ENCODE measurements at places on chromosomes 7 and 10. TPM values are rescaled to one million over a fixed set of nuclear protein-coding genes. Genes with fewer than 3 reads are reported as not detected.

DNA sequence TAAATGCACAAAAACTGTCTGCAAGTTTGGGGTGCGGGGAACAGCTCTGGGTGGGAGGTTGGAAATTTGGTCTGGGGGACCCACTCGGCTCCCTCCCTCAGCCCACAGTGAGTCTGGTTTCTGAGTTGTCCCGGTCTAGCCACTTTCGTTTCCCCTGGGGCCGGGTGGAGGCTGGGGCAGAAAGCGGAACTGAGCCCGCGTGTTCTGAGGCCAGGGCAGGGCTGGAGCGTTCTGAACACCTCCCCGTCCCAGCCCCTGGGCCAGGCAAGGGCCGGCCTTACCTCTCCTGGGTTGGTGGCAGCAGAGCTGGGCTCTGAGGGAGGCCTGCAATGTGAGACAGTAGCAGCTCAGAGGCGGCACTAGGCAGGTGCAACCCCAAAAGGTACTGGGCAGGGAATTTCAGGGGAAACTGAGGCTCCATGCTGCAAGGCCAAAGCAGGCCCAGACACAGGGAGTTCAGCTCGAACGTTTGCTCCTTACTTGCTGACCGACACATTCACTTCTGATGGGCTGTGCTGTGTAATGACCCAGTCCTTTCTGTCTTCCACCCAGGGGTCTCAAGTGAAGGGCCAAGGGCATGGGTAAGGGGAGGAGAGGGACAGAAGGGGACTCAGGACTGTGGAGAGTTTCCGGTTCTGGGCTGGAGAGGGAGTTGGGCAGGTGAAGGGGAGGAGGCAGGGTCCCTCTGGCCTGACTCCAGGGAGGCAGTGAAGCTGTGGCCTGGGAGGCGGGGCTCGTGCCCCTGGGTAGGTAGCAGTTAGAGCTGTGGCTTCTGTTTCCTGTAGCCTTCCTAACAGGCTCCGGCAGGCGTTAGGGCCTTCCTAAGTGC is 3.0 kb downstream of the IRF5 start:
- no peaks in the 10 kb centered on the region for H3K27me3 ChIP-seq
- peak overlapping the region; percentile 97 for H3K27ac ChIP-seq
- H3K36me3 ChIP-seq, result peaks cover 22% of the 10 kb centered on the region
- DNase-seq, result peak; percentile 89
- peaks cover 72% of the 10 kb centered on the region for H3K4me1 ChIP-seq

Gene TAS2R3
- polyA plus RNA-seq, result not detected

Gene PRR15
- not detected for polyA plus RNA-seq

- DNase-seq, result peak; percentile 39
- peaks cover 3% of the 10 kb centered on the region for H3K36me3 ChIP-seq
- peaks cover 32% of the 10 kb centered on the region for H3K4me1 ChIP-seq
- peak within 1 kb of the TSS; percentile 66 for H3K27ac ChIP-seq
- H3K27me3 ChIP-seq, result no peaks in the 10 kb centered on the region
Measured at GRCh38 chr10:45000752-45001380, at the start of gene ZNF22. TSS of gene ZNF22 (plus strand) at chr10:45000923. CDS start at chr10:45003369, 2,446 bp downstream.

- H3K4me1 ChIP-seq, result no peaks in the 10 kb centered on the region
- H3K36me3 ChIP-seq, result no peaks in the 10 kb centered on the region
- no peak overlapping the region for H3K27ac ChIP-seq
- peaks cover 65% of the 10 kb centered on the region for H3K27me3 ChIP-seq
Measured at GRCh38 chr7:45923290-45923689, 2.2 kb upstream of the IGFBP3 start.
